ENCODE measurements at places on chromosomes 3 and 15.

DNA sequence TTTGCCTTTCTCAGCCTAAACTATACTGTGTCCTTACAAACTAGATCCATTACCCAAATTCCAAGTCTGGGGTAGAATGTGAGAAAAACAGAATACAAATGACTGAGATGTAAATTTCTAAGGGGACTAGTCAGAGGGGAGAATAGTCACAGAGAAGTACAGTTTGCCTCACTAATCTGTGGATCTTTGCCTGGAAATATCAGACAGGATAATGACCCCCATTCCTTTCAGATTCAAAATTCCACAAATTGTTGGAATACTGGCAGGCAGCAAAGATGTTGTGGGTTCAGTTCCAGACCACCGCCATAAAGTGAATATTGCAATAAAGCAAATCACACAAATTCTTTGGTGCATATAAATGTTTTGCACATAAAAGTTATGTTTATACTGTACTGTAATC lies 762.8 kb upstream of the NR2F2 start:
- DNase-seq = no peak

DNA sequence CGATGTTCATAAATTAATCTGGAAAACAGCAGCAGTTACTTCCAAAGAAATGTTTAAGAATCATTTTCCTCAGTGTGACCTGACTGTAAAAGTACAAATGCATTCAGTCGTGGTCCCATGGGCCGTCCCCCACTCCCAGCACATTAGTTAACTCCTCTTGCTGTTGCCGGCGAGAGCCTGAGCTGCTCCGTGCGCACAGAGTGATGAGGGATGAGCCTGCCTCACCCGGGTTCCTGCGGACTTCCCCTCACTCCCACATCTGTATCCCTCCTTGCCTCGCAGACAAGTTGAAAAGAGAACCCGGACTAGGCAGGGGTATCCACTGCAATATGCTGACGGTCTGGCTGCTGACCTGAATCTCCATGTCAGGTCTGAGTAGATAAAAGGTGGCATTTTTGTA lies 861.7 kb upstream of the NR2F2 start:
- DNase-seq = no peak

DNA sequence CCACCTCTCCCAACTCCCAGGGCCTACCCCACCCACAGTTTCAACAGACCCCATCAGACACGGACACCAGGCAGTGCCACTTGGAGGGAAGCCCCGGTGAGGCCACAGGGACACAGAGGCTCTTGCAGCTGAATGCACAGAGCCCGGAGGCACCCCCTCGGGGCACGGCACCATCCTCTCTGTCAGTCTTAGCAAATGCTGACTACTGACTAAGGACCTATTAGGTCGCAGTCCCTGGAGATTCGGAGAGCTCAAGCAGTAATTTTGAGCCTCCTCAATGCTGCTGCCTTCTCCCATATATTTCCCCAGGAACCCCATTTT lies 79.9 kb downstream of the VGLL4 start:
- no peak for DNase-seq

- peak; percentile 57 for DNase-seq
Measured at GRCh38 chr3:179681492-179682263, 28.8 kb downstream of the USP13 start.

- DNase-seq = no peak
Measured at GRCh38 chr3:193686665-193687483, 93.9 kb downstream of the OPA1 start.

GRCh38 chr3:172102123-172102882 lies 62.9 kb downstream of the FNDC3B start:
- DNase-seq = peak; percentile 48

- peak; percentile 7 for DNase-seq
Measured at GRCh38 chr3:72675243-72675642, 173.0 kb downstream of the SHQ1 start.

DNA sequence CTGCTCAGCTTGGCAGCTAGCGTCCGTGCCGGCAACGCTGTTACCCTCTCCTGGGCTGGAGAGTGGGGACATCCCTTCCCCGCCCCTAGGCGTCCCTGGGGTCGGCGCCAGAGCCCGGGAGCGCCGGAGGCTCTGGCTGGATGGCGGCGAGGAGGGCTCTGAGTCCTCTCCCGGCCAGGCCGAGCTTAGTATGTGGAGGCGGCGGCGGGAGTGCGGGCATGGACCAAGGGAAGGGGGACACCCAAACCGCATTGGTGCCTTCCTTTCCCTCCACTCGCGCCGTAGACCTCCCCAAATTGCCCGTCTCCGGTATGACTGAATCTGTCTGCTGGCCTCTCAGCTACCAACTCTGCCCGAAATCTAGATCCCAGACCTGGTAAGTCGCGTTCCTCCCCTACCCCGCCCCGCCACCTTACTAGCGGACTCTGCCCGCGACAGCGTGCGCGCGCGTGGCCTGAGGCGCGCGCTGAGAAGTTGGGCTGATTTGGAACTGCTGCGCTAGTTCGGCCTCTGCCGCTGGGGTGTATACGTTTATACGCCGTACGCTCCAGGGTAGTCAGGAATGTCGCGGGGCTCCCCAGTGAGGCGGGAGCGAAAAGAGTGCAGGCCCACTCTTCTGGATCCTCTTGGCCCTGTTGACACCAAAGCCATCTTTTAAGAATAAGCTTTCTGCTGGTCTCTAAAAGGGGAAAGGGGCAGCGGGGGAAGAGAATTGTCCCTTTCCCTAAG lies 12.2 kb downstream of the ZIC1 start:
- DNase-seq = no peak

DNA sequence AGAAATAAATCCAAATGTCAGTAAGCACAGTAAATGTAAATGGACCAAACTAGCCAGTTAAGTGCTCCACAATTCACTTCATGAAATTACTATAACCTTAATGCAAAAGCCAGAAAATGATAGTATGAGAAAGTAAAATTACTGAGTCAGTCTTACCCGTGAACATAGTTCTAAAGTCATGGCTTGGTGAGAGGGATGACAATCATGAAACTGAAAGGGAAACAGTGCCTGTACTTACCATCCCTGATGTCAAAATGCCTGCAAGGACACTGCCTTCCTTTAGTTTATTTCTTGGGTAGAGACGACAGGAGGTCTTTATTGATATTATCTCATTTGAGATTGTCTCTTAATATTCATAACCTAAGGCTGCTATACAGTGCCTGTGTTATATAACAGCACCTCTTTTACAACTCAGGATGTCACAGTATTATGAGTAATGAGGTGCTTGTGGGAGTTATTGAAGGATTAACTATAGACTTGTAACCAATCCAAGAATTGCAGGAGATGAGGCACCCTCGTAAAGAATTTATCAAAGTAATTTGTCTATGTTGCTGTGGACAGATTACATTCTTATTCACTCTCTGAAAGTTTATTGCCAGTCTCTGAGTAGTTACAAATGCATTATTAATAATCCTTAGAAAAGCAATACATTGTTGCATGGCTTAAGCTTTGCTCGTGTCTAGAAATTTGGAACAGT lies 142.9 kb upstream of the BFSP2 start:
- DNase-seq = no peak

- DNase-seq = no peak
Measured at GRCh38 chr3:187064210-187065115, 74.8 kb downstream of the RPL39L start.

DNA sequence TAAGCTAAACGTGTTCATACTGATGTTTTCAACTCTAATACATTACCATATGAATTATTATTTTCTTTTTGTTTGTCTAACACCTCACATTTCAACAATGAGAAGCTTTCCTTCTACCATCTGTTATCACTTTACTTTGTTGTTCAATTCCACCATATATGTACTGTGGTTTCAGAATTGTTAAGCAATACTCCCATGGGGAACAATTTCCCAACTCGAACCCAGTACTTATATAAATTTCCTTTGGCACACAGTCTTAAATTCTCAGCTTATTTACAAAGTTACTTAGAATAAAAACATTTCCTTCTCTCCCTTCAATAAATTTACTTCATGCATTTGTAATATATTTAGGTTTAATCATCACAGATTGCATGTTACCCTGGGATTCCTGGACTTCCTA lies 1764.4 kb downstream of the OTOL1 start:
- DNase-seq = no peak

DNA sequence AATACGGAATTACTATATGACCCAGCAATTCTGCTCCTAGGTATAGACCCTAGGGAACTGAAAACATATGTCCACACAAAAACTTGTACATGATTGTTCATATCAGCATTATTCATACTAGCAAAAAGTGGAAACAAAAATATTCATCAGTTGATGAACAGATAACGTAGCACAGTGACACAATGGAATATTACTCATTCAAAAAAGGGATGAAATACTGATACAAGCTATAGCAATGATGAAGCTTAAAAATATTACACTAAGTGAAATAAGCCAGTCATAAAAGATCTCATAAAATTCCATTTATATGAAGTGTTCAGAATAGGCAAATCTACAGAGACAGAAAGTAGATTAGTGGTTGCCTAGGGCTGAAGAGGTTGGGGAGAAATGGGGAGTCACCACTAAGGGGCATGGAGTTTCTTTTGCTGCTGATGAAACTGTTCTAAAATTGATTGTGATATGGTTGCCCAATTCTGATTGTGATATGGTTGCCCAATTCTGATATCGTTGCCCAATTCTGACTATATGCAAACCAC lies 10.5 kb downstream of the C15orf61 start:
- no peak for DNase-seq

GRCh38 chr15:87826119-87826747 lies 430.3 kb downstream of the NTRK3 start:
- no peak for DNase-seq

DNA sequence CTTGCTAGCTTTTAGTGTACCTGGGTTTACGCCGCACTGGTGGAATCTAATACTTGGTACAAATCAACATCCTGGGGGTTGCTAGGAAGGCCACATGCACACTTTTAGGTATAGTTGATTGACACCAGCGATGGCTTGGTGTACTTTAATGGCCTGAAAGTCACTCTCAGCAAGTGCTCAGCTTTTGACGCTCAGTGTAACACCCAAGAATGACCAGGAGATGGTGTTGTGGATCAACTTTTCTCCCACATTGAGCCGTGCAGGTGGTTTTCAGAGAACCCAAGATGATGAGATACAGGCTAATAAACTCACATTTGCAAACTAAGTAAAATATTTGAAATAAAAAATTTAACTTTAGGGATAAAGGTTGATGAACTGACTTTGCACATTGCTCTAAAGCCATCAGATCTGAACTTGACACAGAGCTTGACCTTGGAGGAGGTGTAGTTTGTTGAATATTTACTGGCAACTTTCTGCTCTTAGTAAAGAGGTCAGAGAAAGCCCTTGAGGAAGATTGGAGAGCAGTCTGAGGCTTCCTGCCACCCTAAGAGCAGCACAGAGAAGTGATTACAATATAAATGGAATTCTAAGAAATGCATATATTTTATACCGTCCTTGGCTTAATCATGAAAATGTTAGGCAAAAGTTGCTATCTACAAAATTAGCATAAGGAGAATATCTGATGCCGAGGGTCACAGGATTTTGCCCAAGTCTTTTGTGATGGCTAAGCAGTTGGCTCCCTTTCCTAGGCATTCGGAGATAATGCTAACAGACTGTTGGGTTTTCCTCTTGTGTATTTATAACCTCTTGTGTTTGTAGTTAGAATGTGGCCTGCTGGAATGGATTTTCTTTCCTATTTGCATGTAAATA lies 143.4 kb upstream of the RASGRP1 start:
- DNase-seq = no peak

DNA sequence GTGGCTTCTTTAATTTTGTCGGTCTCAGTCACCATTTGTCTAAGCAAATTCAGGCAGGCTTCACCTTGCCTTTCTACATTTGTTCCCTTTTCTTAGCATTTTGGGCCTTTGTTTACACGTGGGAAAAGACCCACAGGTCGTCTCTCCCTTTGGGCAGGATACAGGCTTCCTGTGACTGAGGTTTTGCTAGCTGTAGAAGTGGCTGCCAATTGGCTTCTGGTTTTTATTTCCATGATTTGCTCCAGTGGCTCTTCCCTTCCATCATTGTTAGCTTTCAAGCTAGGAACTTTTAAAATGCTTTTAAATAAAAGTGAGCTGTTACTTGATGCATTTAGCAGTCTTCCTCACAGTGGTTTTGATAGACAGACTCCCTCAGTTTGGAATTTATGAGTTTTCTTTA lies 37.3 kb downstream of the MLH1 start:
- DNase-seq = no peak

GRCh38 chr3:30871720-30872119 lies 22.7 kb downstream of the GADL1 start:
- no peak for DNase-seq

DNA sequence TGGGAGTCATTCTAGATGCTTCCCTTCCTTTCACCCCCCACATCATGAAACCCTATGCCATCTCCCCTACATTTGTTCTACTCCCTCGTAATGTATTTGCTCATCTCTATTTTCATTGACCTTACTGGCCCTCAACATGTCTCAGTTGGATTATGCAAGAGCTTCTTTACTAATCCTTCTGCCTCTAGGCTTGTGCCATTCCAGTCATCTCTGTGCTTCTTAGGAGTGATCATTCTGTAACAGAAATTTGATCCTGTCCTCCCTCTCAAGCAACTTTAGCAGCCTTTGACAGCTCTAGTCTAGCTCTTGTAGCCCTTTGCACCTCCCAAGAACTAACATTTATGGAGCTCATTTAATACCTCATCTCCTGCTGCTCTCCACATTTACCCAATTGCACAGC lies 64.7 kb downstream of the ISL2 start:
- no peak for DNase-seq

DNA sequence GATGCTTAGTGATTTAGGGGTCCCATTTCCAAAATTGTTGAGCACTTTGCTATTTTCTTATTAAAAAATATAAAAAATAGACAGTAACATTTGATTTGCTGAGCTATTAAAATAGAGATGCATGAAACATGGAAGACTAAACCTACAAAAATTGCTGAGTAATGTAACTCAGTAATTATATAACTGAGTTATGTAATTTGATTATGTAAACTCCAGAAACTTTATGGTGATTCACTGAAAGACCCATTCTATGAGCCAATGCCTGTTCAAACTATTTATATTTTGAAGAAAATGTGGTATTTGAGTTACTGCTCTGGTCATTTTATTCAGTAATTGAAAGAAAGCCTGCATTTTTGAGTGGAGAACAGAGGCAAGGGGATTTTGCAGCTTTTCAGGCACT lies 1221.5 kb upstream of the ALCAM start:
- no peak for DNase-seq

- DNase-seq = no peak
Measured at GRCh38 chr15:92448370-92448769, 54.7 kb downstream of the ST8SIA2 start.

- DNase-seq = no peak
Measured at GRCh38 chr15:63151665-63152064, 5.6 kb downstream of the RPS27L start.

DNA sequence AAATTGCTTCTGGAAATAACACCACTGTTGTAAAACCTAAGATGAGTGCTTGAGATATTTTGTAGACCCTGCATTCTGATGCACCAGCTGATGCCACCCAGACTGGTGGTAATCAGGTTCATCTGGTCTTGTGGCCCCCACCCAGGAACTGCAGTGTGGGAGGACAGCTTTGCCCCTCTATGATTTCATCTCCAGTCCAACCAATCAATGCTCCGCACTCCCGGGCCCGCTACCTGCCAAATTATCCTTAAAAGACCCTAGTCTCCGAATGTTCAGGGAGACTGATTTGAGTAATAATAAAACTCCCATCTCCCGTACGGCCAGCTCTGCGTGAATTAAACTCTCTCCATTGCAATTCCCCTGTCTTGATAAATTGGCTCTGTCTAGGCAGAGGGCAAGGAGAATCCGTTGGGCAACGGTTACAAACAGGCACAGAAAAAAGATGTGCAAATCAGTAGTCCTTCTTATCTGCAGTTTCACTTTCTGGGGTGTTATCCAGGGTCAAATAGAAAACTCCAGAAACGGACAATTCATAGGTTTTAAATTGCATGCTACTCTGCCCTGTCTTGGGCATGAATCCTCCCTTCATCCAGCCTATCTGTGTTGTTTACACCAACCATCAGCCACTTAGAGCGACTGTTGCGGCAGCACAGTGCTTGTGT lies 29.2 kb upstream of the TRPM1 start:
- no peak for DNase-seq
